ELF-1 (cell line): ENCODE measurements at places on chromosomes 4 and X.

DNA sequence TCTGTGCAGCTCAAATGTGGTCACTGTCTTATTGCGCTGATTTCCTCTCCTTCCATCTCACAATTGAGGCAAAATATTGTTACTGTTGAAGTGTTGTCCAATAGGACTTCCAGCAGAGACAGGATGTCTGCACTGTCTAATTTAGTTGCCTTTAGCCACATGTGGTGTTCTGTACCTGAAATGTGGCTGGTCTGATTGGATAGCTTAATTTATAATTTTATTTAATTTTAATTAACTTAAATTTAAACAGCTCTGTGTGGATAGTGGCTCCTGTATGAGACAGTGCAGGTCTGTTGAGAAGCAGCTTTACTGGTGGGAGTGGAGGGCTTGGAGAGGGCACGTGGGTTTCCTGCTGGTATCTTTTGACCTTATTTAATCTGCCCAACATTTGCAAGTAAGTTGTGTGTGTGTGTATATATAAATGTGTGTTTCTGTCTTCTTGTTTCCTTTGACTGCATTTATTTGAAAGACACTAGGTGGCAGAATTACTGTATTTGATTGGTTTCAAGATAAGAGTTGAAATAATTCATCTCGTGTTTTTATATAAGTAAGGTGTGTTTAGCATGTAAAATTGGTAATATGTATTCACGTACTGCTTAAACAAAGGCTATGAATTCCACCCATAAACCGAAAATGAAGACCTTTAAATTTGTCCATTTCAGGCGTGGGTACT lies 55.3 kb upstream of the MSANTD1 start:
- no peak for DNase-seq

DNA sequence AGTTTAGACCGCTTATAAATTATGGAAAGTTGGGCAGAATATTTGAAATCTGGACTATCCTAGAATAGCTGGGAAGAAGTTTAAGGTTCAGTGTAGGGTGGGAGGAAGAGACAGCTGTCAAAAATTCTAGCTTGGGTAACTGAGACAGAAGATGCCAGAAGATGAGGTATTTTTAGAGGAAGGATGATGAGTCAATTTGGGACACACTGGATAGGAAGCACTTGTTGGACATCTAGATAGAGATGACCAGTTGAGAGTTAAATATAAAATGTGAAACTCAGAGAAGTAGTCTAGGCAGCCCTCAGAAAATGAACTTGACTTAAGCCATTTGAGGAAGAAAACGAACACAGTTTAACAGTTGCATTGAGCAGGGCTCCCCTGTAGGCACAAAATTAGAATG lies 137.9 kb upstream of the MAP9 start:
- DNase-seq, result no peak

GRCh38 chr4:53208753-53209152 lies 157.1 kb downstream of the SCFD2 start:
- DNase-seq, result peak; percentile 33

- no peak for DNase-seq
Measured at GRCh38 chr4:141570290-141570689, 66.1 kb upstream of the IL15 start.

- DNase-seq, result no peak
Measured at GRCh38 chr4:55442541-55442940, 46.8 kb downstream of the TMEM165 start.

- no peak for DNase-seq
Measured at GRCh38 chr4:182927505-182927904, 10.3 kb upstream of the DCTD start.

DNA sequence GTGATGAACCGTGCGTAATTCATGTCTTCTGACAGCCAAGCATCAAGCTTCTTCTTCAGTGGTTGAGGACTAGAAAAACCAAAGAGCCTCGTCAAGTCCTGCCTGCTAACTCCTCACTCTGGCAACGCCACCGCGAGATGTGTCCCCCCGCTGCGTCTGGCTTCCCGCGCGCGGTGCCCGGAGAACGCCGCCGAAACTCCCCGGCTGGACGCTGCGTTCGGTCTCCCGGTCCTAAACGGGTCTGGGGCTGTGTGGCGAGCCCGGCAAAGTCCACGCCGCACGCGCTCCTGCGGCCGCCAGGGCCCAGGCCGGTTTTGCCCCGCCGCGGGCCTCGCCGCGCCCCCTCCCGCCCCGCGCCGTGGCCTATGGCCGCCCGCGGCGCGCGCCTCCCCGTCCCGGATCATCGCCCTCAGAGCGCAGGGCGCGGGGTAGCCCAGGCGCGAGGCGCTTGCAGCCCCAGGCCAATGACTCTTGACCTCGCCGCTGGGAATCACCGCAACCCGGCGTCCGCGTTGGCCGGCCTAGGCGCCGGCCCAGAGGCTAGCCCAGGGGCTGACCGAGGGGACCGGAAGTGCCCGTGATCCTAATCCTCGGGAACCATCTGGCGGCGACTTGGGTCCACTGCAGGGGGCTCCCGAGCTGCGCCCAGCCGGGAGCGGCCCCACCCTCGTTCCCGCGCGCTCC lies at the start of gene AADAT:
Gene AADAT (minus strand): TSS at position 289 of the 684 bp plus-strand sequence. CDS start 266 bp downstream, at position 23.
- DNase-seq, result peak; percentile 94

DNA sequence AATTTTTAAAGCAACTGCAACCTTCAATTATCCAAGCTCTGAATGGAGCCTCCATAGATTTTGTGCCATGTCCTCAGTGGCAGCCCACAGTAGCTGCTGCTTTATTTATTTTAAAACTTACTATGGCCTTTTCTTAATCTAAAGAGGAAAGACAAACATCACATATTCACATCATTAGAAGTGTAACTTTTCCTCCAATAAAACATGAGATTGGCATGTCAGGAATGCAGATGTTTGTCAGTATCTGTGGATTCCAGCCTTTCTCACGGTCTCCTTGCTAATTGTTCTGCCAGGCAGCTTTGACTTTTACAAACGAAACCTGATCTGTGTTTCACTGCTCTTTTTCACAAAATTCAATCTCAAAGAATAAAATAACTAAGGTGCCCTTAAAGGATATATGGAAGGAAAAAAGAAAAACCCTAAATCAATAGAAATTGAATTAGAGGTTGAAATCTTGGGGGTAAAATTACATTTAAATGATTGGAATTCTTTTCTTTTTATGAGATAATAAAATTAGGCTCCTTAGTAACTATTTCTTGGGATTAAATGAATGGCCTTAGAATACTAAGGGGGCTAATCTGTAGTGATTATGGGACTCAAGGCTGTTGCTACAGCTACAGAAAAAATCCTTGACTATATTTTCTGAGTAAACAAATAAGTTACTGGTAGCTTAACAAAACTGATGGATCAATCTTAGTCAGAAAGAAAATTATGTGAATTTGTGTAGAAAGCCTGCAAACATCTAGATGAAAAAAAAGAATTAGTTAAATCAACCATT lies 151.3 kb downstream of the RTL9 start:
- DNase-seq, result peak; percentile 55
